ENCODE measurements at places on chromosomes 12 and 14.

- no peak for DNase-seq
These were observed 18.9 kb upstream of the CFL2 start for GRCh38 chr14:34733245-34733644.

- no peak for DNase-seq
These were observed 96.0 kb upstream of the PCED1B start for GRCh38 chr12:46983393-46983793.

DNA sequence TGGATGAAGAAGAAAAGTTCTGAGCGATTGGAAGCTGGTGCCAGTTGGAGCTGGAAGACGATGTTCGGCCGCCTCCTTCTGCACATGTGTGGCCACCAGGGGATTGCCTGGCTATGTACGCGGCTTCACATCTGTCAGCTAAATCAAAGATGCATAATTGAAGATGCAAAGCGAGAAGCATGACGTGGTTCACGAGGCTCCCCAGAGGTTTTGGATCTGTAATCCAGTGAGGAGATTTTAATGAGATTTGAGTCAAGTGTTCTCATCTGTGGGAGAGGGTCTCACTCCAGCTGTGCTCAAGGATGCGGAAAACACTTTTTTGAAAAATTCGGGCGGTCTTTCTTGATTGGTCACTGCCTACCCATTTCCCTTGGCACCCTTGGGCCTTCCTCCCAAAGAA is 94.6 kb downstream of the PAX9 start:
- no peak for DNase-seq

- peak; percentile 60 for DNase-seq
These were observed 986.3 kb upstream of the TMEM132C start for GRCh38 chr12:127280393-127281275.

DNA sequence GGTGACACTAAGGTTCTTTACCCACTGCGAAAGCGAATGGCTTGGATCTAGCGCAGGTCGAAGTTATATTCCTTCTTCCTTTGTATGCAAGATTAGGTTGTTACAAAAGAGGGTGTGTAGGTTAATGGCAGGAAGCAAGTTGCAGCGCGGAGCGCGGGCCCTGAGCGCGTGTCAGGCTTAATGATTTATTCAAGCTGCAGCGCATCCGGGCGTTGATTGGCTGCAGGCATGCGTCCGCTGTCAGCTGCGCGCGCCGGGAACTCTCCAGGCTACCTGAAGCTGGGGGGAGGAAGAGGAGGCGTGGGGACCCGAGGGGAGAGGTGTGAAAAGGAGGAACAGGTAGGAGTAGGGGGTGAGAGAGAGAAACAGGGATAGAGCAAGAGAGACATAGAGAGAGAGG is 7.4 kb downstream of the ASCL1 start:
- DNase-seq: no peak

GRCh38 chr14:52063052-52063462 is 5.8 kb downstream of the NID2 start:
- DNase-seq: peak; percentile 62

GRCh38 chr12:92411687-92412086 is 266.0 kb upstream of the BTG1 start:
- no peak for DNase-seq

GRCh38 chr14:95953111-95953724 is 76.6 kb downstream of the TUNAR start:
- DNase-seq: peak; percentile 38

DNA sequence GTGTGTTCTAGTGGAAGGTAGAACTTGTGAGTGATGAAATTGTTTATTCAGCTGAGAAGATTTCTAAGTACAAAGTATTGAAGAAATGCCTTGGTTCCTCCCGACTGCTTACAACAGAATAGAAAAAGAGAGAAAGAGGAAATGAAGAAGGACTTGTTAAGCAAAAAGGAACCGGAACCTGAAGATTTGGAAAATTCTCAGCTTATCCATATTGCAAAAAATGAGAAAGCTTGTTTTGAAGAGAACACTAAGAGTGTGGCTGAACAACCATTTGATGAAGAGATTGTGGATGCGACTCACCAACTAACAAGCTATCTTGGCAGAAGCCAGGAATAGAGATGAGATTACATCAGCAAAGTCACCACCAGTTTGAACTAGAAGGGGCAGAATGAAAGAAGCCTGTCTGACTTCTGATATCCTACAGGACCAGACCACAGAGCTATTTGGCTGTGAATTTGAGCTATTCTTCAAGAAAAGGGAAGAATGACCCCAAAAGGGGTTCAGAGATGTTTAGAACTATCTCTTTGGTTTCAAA is 15.1 kb downstream of the NDUFA9 start:
- no peak for DNase-seq

All from mesothelial cell of epicardium (in vitro differentiated cells).